NAMALWA (cell line): ENCODE measurements at places on chromosomes 3 and 15.

DNA sequence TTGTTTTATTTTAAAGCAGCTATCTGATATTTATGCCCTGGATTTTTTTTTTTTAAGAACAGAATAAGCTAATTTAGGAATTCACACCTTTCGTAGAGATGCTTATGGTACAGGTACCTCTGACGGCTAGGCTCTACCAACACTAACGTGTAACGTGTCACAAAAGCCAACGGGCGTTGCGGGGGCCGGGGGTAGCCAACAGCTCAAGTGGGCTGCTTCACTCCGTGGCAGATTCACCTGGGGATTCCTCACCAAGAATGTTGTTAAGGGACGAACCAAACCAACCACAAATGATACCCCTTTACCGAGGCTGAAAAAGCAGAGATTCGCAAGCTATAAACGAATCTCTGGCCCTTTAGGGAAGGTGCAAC is 1.0 kb downstream of the TMCC1 start:
- DNase-seq, result no peak

DNA sequence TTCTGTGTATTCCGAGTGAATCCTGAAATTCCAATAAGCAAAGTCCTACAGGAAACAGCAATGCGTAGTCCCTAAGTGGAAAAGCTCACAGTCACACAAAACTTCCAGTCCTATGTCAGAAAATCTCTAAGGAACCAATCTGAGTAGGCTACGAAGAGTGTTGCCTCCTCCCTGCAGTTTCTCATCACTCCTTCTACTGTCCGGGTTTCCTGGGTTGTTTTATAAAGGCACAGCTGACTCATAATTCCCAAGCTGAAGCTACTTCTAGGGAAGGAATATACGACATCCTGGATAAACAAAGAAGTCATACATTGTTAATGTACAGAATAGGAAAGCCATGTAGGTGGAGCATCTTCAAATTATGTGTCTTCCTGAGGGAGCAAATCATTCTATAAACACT is 65.7 kb upstream of the RGMA start:
- no peak for DNase-seq

- no peak for DNase-seq
These were observed 15.9 kb downstream of the PSTPIP1 start for GRCh38 chr15:77010857-77011256.

- peak; percentile 61 for DNase-seq
These were observed 56.0 kb downstream of the KBTBD12 start for GRCh38 chr3:127970966-127971592.

DNA sequence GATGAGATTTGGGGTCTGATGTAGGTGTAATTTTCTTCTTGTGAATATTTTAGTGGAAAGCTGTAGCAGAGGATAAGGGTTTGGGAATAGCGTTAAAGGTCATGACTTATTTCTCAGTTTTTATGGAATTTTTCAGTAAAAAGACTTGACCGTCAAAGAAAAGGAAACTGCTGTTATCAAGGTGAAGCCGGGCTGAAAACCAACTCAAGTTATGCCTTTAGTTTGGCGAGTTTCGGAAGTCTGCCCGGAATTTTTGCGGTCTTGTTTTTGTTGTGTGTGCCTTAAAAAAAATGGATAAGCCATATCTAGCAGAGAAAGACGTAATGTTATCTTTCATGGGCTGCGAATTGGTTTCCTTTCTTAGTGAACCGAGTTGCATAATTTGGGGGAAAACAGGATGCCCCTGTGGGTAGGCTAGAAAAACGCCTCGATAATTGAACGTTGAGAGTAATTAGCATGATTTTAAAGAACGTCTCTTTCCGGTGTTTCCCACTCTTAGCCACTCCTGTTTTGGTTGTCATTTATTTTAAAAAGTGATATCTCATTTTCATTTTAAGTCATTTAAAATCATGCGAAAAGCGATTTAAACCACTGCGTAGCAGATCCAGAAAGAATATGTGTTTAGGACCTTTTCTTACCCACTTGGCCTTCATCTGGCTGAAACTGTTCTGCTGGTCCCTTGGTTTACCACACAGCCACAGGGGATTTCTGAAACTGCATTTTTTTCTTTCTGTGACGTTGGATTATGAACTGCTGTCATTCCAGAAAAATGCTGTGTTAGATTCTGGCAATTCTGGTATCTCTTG is 1.1 kb downstream of the NFKBIZ start:
- DNase-seq, result peak; percentile 61

DNA sequence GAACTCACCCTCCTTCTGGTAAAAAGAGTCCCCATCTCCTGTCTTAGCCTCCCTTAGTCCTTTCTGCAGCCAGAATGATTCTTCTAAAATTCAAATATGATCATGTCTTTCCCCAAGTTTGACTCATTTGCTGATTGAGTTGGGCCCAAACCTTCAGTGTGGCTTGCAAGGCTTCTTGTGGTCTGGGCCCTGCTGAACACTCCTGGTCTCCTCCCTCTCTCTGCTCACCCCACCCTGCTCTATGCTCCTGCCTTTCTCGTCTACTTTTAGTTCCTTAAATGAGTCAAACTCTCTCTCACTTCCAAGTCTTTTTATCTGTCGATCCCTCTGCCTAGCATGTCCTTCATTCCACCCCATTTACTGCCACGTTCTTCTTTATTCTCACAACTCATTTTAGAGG is 72.6 kb downstream of the CCR1 start:
- no peak for DNase-seq

- DNase-seq, result no peak
These were observed 51.2 kb upstream of the HERC1 start for GRCh38 chr15:63884953-63885352.

DNA sequence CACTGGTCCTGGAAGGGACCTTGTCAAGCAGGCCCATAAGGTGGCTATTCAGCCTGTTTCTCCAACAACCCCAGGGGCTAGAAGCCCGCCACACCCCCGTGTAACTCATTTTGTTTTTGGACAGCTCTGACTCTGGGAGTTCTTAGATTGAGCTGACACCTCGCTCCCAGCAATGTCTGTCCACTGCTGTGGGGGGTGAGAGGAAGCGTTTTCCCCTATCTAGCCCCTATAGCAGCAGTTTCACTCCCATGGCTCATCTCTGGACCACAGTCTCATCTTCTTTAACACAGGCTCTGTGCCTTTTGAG is 1.1 kb upstream of the PPP1R2 start:
- DNase-seq, result no peak

DNA sequence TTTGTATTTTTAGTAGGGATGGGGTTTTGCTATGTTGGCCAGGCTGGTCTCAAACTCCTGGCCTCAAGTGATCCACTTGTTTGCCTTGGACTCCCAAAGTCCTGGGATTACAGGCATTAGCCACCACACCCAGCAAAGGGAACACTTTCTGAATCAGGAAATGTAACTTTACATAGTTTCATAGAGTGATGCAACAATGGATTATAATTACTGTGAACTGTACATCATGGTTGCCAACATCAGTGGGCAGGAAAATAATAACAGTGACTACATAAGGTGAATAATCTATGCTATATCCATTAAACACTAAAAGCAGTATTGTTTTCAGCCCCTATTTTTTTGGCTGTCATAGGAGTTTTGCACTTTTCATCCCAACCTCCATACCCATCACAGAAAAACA is 5.0 kb upstream of the KPNA1 start:
- DNase-seq, result no peak

GRCh38 chr3:21062831-21063294 is 688.1 kb downstream of the ZNF385D start:
- no peak for DNase-seq

DNA sequence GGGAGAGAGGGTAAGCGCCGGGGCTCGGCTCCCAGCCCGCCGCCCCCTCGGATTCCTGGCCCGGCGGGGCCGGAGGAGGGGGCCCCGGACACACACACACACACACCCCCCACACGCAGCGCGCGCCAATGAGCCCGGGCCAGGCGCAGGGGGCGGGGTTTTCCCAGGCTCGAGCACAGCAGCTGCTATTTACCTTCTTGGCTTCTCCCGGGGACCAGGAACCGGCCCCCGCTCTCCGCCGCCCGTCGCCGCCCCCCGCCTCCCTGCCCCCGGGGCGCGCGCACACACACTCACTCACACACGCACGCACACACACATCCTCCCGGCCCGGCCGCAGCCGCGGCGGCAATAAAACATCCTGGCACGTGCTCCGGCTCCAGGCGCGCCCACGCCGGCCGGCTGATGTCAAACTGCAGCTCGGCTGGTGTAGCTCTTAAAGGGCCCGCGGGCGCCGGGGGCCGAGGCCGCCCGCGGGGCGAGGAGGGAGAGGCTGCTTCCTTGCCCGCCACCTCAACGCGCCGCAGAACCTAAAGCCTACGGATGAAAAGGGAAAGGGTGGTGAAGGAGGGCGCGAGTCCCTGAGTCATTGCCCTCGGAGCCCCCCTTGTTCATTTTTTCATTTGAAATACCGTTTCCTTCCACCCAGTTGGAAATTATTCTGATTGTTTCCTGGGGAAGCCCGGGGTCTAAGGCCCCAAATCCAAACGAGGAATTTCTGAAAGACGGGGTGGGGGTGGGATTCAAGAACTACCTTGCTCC is 1.0 kb upstream of the HES1 start:
- DNase-seq, result peak; percentile 94

- no peak for DNase-seq
These were observed 17.6 kb downstream of the RSL24D1 start for GRCh38 chr15:55179141-55179540.

DNA sequence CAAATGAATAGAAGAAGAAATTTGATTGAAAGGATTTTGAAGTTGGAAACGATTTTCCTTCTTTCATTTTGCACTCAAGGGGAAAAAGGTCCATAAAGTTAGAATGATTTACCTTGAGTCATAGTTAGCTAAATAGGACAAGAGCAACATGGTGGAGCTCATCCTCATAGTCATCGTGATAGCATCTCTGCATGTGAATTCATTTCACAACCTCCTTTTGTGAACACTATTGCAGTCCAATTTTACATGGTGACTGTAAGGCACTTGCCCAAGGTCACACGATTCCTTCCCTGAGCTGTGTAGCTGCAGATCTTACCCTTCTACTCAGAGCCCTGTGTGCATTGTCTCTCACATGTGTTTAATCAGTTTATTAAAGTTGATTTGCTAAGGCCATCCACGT is 359.8 kb upstream of the C2CD4B start:
- no peak for DNase-seq

GRCh38 chr3:150996731-150997130 is 24.2 kb upstream of the CLRN1 start:
- DNase-seq, result no peak

GRCh38 chr15:100847194-100847593 is 32.4 kb upstream of the ALDH1A3 start:
- DNase-seq, result no peak

DNA sequence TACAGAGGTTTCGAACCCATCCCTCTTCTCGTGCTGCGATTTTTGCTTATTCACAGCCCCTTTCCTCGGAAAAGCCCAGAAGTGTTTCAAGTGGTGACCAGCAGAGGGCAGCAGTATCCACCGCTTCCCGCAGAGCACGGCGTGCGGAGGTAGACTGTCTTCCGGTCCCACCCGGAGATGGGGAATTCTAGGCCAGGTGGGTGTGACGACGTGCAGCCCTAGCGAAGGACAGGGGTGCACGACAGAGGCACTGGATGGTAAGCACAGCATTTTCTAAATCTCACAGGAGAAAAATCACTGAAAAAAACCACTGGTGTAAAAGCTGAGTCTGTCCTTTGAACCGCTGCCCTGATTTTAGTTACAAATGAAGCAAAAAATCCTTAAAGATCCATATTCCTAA is 7.4 kb upstream of the PSMD6 start:
- peak; percentile 72 for DNase-seq

DNA sequence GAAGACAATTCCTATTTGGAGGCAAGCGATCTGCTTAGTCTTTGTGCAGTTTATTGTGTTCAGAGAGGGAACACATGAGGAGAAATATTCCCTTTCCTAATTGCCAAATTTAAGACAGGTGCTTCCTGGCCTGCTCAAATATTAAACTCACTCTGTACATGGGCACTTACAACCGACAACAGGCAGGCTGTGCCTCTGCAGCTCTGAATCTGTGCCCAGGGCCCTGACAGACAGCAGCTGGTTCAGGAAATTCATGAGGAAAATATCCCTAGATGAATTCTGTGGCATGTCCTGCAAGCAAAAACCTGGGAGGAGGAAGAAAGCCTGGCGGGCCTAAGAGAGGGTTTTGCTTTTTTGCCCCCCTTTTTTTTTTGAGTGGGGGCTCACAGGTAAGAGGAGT is 169.3 kb upstream of the TRIM42 start:
- DNase-seq, result no peak

DNA sequence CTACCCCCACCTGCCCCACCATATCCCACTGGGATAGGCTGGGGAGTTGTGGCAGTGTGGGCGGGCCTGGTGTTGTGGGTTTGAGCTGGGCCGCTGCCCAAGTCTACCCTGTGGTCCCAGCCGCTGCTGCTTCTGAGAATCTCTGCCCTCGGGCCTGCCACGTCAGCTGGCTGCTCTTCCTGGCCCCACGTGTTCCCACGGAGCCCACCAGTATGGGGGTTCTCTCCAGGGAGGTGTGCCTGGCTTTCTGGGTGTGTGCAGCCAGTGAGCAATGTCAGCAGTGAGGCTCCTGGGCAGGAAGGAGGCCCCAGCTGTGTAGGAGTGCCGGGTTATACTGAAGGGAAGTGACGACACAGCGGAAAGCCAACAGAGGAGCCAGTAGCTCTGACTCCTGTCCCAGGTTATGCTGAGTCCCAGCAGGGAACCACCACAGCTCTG is 10.5 kb downstream of the GNAI2 start:
- no peak for DNase-seq

DNA sequence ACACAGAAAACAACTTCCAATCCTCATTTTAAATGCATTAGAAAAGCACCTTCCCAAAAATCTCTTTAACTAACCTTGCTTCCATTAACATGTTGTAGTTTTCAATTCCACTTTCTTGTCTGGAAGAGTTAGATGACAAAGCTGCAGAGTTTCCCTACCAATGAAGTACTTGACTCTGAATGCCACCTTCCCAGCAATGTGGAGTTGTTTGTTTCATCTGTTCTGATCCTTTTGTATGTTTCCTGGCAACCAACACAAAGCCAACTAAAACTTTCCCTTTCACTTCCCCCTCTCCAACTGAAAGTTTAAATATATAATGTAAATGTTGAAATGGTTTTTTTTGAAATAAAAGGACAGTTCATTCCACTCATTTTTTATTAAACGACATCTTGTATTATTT is at the start of gene WDR49:
TSS of gene WDR49 (minus strand) at position 183 of the 400 bp plus-strand sequence. CDS start 517 bp downstream, outside the sequence.
- DNase-seq, result peak; percentile 41

DNA sequence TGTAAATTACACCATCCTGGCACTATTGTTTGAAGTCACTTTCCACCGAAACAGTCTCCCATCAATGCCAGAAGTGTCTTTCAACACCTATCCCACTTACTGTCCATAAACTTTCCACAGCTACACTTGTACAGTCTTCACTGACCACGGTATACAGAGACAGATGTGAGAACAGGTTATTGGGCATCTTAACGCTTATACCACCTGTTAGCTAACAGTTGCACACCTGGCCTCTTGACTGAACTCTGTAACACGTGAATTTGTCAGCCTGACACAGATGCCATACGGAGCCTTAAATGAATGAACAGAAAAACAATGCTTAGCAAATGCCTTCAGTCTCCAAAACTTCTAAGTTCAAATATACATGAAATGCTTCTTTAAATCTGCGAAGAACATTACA is 440.5 kb downstream of the SHQ1 start:
- DNase-seq, result no peak

DNA sequence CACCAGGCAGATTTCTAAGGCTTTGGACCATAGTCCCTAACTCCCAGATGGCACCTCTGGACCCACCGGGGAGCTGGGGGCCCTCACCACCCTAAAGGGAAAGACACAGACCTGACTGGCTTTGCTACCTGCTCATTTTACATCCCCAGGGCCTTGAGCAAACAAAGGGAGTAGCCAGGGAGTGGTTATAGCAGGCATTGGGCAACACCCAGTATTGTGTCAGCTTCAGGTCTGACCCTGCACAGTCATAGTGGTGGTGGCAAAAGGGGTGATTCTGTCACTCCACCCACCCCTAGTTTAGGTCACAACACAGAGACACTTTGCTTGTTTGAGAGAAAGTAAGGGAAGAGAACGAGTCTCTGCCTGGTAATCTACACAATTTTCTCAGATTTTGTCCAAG is 352.5 kb downstream of the DIPK2A start:
- DNase-seq, result no peak
